MV-4-11 (cell line): ENCODE measurements at places on chromosomes 11 and 22.

DNA sequence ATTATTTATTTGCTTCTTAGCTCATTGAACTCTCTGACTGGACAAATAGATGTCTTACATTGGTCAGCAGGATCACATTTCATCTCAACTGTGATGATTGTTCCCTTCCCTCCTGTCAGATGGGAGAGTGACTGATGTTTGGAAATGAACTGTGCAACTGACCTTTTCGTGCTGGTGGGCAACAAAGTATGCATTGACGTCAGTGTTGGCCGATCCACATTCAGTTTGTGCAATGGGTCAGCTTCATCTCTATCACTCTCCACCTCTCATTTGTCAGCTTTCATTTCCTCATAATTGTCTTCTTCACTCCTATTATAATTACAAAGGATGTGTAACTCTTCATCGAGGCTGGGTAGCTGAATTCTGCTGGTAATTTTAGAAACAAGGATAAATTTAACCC is 71.3 kb downstream of the PPP2R1B start:
- DNase-seq, result peak; percentile 76

GRCh38 chr11:114195151-114195550 is 101.0 kb upstream of the NNMT start:
- no peak for DNase-seq

GRCh38 chr11:122847466-122847865 is 9.2 kb downstream of the CRTAM start:
- peak; percentile 75 for DNase-seq

DNA sequence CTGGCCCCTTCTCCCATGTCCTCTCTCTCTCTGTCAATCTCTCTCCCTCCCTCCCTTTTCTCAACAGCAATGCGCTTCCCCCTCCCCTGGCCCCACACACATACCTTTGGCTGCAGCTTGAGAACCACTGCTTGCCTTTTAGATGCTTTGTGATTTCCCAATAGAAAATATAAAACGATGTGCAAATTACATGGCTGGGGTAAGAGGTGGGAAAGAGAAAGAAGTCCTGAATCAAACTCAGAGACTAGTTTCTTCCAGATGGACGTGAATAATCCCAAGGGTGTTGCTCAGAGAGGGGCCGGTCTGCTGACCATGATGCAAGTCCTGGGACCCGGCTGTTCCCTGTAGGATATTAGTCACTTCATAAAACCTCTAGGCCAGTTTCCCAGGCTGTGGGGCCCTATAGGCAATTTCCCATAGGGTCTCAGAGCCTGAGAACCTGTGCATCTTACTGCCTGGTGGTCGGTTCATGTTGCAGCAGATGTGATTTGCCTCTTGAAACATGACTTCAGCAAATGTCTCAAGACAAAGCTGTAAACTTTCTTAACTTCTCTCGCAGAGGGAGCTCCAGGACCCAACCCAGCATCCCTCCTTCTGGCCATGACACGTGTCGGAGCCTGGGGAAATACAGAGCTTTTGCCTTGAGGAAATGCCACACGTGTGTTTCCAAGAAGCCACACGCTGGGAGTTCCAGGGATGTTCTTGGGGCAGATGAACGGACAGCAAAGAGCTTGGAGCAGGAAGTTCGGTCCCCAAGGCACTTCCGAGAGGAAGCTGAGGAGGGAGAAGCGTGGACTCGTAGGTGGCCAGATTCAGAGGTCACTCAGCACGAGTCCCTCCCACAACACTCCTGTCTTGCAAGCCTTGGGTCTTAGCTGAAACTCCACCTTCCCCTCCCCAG is 34.5 kb upstream of the ETS1 start:
- DNase-seq, result no peak

- peak; percentile 20 for DNase-seq
Measured at GRCh38 chr11:47566149-47566698, 825 bp downstream of the PTPMT1 start.

GRCh38 chr22:19765477-19766239 is 5.1 kb downstream of the TBX1 start:
- peak; percentile 70 for DNase-seq

GRCh38 chr11:91272089-91272488 is 952.5 kb upstream of the FAT3 start:
- no peak for DNase-seq

- no peak for DNase-seq
Measured at GRCh38 chr11:693887-694562, 997 bp downstream of the DEAF1 start.

GRCh38 chr11:65317025-65317786 is 2.5 kb downstream of the CDC42EP2 start:
- no peak for DNase-seq

DNA sequence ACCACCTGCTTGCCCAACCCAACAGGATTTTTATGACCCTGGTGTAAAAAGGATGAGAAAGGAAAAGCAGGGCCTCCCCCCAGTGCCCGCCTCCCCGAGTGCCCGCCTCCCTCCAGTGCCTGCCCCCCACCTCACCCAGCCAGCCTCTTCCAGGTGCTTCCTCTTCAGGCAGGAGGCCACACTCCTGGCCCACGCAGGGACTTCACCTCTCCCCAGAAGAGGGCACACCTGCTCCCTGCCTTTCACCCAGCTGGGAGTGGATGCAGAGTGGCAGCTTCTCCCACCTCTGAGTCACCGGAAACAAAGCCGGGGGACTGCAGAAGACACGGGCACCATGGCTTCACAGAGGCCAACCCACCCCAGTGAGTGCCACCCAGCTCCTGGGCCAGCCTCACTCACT is 16.1 kb downstream of the CPT1A start:
- no peak for DNase-seq

DNA sequence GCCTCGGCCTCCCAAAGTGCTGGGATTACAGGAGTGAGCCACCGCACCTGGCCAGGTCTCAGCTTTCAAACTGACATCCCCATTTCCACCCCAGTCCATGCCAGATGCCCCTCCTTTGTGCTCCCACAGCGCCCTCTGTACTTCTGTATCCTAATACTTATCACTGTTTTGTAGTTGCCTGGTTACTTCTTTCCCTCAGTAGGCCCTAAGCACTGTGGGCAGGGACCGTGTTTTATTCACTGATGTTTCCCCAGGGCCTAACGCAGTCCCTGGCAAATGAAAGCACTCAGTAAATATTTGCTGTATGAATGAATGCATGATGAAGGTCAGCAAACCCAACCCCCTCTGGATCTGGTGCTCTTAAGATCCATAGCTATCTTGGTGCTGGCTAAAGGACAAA is 2.2 kb upstream of the TRIM3 start:
- peak; percentile 6 for DNase-seq

DNA sequence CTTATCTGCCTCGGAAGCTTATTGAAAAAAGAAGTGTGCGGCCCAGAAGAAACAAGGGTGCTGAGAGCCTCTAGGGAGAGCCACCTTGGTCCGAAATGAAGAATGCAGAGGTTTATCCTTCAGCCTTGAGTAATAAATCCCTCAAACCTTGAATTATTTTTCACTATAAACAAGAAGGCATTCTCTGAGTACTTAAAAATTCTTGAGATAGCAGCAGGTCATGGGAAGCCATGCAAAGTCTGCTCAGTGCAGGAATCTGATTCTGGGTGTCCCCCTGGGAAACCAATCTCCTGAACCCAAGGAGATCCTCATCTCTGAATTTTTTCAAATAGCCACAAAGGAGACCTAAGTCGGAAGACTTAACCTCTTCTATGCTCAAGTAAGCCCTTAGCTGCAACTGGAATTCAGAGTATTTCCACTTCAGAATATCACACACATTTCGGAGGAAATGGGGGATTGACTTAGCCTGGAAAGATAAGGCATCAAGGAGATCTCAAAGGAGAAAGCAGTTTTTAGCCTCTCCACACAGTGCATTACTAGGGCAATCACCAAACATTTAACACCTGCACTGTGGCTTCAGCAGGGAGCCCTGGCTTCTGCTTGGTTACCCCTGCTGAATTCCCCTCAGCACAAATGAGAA is 365.0 kb downstream of the ETS1 start:
- no peak for DNase-seq

DNA sequence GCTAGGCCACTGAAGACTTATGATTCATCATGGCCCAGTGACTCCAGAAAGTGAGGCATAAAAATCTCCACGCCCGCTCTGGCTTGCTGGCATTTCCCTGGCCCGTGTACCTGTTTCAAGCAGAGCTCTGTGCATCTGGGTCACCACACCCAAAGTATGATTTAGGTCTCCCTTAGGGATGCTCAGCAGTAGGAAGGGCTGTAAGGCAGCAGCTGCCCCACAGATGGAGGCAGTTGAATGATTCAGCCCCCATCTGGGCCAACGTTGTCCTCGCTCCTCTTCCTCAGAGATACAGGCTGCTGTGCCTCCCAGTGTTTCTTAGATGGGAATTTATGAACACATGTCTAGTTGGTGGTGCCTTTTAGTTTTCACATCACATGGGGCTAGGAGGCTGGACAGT is 21.6 kb downstream of the GPR83 start:
- no peak for DNase-seq

DNA sequence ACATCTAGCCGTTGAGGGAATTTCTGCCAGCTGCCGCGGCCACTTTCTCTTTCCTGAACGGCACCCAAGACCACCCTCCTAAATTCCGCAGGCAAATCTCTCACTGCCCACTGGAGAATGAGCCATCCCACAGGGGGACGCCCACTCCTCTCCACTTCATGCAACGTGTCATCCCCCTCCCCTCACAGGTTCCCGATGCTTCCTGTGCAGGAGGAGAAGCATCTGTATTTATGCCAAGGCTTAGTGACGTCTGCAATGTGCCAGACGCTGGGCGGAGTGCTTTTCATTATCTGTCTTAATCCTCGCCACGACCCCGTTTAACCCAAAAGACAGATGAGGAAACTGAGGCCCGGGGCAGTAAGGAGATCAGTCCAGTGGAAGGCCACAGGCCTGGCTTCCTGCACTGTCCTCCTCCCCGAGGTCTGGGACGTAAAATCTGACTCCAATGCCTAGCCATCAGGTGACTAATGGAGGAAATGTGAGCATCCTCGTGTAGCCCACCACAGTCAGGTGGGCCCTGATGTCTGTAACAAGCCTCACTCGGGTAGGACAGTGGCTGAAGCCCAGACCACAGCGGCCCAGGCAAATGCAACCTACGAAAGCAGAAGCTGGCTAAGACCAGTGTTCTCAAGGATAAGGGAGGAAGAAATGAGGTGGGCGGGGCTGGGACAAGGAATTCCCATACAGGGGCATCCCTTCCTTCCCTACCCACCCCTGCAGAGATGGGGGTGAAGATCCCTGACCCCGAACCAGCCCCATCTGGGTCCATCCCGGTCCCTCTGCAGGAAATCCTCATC is 23.1 kb downstream of the MN1 start:
- DNase-seq, result no peak

DNA sequence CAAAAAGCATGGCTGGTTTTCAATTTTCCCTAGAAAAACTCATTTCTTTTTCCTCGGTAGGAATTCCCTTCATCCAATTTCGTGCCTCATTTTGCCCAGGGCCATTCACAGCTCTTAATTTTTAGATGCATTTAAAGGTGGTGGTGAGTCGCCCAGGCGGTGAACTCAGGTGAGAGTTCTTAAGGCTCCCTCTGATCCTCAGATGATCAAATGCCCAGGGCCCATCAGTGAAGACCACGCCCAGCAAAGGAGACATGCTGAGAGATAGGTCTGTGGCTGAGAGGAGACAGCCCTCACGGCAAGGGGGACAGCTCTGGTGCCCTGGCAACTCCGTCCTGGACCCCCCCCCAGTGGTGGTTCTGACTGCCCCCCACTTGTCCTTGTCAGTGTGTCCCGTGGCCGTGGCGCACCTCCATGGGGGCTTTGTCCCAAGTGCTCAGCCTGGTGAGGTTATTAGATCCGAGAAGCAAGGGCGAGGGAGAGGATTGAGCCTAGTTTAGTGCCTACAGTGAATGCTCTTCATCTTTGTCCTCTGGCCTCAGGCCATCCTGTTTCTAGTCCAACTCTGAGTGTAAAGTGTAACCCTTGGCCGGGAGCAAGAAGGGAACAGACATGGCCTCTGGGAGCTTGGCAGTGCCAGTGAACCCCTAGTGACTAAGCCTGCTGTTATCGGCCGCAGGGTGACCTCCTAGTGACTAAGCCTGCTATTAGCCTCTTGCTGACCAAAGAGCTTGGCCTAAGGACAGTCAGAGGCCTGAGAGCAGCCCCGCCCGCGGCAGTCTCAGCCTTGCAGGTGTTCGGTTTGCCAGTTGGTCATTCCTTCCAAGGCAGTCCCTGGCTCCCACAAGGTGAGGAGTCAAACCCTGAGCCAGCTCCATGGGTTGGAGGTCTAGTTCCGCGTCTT is 83.5 kb downstream of the CTTN start:
- no peak for DNase-seq

- no peak for DNase-seq
Measured at GRCh38 chr11:130449996-130450769, 1.7 kb downstream of the ADAMTS15 start.

DNA sequence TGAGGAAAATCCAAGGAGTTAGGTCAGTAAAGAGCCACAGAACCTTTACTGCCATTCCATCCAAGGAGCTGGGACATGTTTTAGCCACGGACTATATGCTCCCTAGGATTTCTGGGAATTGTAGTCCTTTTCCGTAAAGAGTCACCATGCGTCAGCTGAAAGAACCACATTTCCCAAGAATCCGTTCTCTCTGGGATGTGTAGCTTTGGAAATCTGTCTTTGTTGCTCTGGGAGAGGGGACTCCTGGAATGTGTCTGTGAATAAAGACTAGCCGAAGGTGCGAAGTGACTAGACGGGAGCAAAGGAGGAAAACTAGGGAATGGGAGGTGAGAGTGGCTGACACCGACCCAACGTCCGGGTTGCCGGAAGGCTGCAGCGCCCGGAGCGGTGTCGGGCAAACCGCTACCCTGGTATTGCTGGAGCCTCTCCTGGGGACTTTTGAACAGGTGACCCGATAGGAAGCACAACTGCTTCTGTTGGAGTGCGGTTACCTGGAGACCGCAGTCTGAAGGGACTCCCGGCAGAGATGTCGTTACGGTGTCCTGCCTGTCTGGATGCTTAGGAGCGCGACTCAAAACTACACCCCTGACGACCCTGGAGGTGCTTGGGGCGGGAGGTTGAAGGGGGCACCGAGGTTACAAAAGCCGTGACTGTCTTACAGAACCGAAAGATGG is at the start of gene IFTAP:
Gene IFTAP, plus strand, starts transcription at position 187 of the 674 bp plus-strand sequence. CDS start 15,602 bp downstream, outside the sequence.
- DNase-seq, result peak; percentile 84

DNA sequence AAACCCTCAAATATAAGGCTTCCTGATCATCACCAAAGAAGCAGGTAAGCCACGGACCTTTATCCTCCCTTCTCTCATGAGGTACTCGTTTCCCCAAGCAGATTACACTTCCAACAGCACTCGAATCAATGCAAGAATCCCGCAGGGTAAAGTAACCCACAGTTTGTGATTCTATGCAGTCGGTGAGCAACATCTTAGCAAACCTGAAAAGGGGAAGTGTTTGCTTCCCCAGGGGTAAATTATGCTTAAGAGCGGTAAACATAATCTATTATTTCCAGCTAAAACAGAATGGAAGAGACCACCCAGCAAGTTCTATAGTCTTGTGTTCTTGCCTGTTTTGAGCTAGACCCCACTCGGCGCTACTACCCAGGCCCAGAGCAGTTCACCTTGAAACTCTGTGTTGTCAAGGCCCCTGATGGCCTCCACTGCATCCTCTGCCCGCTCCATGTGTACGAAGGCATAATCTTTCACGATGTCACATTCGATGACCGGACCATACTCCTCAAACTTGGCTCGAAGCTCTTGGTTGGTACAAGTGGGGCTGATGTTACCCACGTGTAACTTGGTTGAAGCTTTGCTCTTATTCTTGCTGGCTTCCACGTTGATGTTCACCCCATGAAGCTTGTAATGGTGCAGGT is 1.3 kb downstream of the RBM4B start:
- peak; percentile 54 for DNase-seq
